ENCODE measurements at places on chromosomes 1 and 21. TPM values are rescaled to one million over a fixed set of nuclear protein-coding genes. Genes with fewer than 3 reads are reported as not detected.
A peak's percentile ranks its signal among the peaks of the same experiment; 100 is the strongest.

Gene PLA2G2D
- total RNA-seq = 1.1 TPM

Gene NUF2
- 0.33 TPM for total RNA-seq

DNA sequence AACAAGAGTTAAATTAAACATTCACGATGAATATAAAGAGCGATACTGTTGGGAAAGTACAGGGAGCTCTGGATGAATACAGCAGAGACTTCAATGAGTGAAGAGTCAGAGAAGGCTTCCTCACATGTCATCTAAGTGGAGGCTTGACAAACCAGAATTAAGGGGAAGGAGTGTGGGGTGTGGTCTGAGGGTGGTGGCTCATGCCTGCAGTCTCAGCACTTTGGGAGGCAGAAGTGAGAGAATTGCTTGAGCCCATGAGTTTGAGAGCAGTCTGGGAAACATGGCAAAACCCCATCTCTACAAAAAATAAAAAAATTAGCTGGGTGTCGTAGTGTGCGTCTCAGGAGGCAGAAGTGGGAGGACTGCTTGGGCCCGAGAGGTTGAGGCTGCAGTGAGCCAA, 8.7 kb downstream of the SDHB start:
- no peak overlapping the region for H3K4me3 ChIP-seq
- H3K27ac ChIP-seq = no peak overlapping the region
- peaks cover 28% of the 10 kb centered on the region for H3K4me1 ChIP-seq
- no peak for DNase-seq

DNA sequence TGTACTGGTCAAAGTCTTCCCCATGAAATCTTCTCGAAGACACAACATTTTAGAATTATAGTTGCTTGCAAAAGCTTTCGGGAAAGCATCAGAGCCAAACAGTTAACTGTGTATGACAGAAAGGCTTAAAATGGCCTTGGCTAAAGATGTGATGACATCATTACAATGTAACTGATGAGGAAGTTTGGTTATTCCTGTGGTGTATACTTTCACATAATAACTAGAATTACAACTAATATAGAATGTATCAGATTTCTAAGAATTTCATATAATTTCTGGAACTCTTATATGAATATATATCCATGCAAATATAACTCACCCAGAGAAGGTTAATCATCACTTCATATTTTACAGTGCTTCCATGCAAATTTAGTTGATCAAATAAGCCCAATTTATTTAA, 8.4 kb downstream of the TP73 start:
- DNase-seq = no peak
- no peaks in the 10 kb centered on the region for H3K4me1 ChIP-seq
- H3K27ac ChIP-seq = no peak overlapping the region
- no peaks in the 10 kb centered on the region for H3K36me3 ChIP-seq

DNA sequence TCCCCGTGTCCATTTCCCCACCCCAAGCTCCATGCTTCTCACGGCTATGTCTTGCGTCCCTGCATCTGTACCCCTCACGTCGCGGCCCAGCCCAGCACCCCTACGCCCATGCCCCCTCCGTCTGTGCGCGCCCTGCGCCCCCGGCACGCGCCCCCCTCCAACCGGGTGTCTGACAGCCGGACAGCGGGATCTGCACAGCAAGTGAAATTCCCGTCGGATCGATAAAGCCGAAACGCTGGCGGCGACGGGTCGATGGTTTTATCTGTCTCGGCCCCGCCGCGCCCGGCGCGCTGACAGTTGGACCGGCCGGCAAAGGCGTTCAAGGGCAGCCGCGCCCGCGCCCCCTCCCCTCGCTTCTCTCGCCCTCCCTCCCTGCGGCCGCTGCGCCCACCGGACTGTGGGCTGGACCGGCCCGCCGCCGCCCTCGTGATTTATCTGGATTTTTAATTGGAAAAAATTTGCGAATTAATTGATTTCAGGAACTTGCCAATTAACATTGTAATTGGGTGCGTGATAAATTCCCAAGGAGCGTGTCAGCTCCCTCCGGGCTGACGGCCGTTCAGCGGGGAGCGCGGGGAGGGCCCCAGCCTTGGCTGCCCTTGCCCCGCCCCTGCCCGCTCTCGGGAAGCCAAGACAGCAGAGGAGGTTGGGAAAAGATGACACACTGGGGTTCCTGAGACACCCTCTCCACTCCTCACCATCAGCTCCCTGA, 57.1 kb downstream of the TMEM53 start:
- no peak for DNase-seq
- H3K27ac ChIP-seq = no peak overlapping the region
- H3K36me3 ChIP-seq = no peaks in the 10 kb centered on the region
- H3K27me3 ChIP-seq = peaks cover 30% of the 10 kb centered on the region
- H3K4me3 ChIP-seq = no peak overlapping the region
- H3K4me1 ChIP-seq = peaks cover 9% of the 10 kb centered on the region

DNA sequence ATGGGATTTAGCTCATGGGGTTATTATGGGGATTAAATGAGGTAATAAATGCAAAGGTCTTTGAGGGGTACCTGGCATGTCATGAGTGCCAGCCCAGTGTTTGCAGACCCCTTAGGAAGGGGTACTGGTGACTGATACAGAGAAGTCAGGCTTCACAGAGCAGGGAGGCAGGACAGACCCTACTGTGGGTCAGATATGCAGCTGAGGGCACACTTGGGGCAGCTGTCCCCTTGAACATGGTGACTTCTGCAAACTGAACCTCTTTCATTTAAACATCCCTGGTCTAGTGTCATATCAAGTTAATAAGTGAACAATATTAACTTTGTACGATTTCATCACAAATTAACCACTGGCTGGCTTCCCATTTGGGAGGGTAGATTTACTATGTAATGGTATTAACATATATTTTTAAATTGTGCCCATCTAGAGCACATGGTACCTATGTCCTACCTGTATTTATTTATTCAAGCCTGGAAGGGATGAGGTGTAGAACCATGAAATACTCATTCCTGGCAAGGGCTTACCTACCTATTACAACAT, 25.9 kb downstream of the STPG1 start:
- peaks cover 12% of the 10 kb centered on the region for H3K36me3 ChIP-seq
- no peaks in the 10 kb centered on the region for H3K27me3 ChIP-seq
- peaks cover 40% of the 10 kb centered on the region for H3K4me1 ChIP-seq
- DNase-seq = no peak

- no peaks in the 10 kb centered on the region for H3K4me1 ChIP-seq
- no peaks in the 10 kb centered on the region for H3K27me3 ChIP-seq
- peak overlapping the region; percentile 26 for H3K27ac ChIP-seq
- DNase-seq = peak; percentile 21
- no peaks in the 10 kb centered on the region for H3K36me3 ChIP-seq
- H3K4me3 ChIP-seq = no peak overlapping the region
Measured at GRCh38 chr1:147781056-147781471, 20.7 kb upstream of the GJA5 start.

DNA sequence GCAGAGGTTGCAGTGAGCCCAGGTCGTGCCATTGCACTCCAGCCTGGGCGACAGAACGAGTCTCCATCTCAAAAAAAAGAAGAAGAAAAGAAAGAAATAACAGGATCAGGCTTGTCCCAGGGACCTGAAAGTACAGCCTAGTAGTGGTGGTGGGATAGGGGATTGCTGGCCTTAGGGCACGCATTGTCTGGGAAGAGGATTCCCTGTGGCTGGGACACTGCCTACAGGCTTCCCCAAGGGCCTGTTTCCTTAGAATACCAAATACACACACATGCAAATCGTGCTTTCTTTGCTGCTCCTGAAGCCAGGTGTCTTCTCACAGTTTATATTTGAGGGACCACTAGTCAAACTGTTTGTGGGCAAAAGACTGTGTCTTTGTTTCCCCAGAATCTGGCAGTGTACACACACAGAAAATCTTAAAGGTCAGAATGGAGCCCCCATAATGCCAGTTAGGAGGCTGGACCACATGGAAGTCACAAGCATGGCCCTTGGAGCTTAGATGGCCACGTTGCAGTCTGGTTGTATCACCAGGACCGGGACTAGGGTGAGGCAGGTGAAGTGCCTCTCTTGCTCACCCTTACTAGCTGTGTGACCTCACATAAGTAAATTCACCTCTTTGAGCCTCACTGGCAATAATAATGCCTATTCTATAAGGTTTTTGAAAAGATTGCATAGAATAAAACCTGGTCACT, 12.7 kb upstream of the ASAP3 start:
- no peaks in the 10 kb centered on the region for H3K4me1 ChIP-seq
- no peak overlapping the region for H3K4me3 ChIP-seq
- no peak overlapping the region for H3K27ac ChIP-seq
- no peak for DNase-seq
- no peaks in the 10 kb centered on the region for H3K27me3 ChIP-seq
- no peaks in the 10 kb centered on the region for H3K36me3 ChIP-seq

- no peak overlapping the region for H3K4me3 ChIP-seq
- DNase-seq = no peak
- no peaks in the 10 kb centered on the region for H3K4me1 ChIP-seq
- no peaks in the 10 kb centered on the region for H3K27me3 ChIP-seq
- no peaks in the 10 kb centered on the region for H3K36me3 ChIP-seq
Measured at GRCh38 chr1:185377831-185378230, 60.8 kb upstream of the IVNS1ABP start.

All from heart right ventricle (tissue), 16 donors.